ENCODE measurements at places on chromosomes 7 and 10.

DNA sequence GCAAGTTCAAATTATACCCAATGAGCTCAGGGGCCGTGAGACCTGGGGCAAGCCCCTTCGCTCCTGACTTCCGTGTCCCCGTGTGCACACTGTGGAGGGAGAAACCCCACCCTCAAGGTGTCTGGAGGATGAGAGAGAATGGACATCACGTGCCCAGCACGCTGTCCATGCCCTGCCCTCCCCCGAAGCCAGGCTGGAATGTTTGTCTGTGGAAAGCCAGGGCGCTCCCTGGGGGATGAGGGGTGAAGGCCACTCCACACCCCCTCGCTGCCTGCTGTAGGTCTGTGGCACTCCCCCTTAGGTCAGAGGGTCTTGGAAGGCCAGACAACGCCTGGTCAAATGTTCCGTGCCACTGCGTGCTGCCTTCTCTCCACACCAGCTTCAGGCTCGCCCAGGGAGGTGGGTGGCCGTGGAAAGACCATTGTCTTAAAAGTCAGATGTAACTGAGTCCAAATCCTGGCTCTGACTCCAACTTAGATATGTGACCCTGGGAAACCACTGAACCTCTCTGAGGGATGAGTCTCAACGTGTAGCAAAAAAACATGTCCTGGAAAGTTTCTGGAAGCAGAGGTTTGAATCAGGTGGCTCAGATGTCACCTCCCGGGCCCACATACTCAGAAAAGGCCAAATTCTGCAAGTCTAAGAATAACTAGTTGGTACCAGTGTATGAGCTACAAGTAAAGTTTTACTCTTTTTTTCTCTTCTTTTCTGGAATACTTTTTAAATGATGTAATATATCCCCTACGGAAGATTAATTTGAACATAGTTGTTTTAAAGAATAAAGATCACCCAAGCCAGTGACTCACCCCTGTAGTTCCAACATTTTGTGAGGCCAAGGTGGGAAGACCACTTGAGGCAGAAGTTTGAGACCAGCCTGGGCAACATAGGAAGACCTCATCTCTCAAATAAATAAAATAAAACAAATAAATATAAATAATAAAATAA lies 24.9 kb downstream of the RCC1L start:
- peak; percentile 56 for DNase-seq

DNA sequence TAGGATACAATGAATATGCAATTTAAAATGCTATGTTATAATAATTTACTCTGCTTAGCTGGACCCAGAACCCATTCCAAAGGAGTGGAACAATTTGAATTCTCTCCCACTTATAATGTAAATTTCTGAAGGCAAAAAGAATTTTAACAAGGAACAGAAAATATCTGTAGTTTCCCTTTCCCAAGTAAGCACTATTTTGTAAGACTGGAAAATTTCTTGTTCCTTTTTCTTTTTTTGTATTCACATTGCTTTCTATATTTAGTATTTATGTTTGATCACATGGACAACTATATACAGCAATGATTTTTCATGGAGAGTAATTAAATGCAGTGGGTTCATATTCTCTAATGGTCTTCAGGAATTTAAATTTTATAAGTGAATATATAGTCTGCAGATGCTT lies 127.4 kb downstream of the GPR85 start:
- no peak for DNase-seq

- peak; percentile 21 for DNase-seq
Measured at GRCh38 chr10:16933783-16934182, 116.6 kb upstream of the RSU1 start.

- no peak for DNase-seq
Measured at GRCh38 chr10:22438711-22439110, 93.4 kb downstream of the SPAG6 start.

GRCh38 chr10:52778511-52779392 lies 6.2 kb upstream of the MBL2 start:
- peak; percentile 43 for DNase-seq

DNA sequence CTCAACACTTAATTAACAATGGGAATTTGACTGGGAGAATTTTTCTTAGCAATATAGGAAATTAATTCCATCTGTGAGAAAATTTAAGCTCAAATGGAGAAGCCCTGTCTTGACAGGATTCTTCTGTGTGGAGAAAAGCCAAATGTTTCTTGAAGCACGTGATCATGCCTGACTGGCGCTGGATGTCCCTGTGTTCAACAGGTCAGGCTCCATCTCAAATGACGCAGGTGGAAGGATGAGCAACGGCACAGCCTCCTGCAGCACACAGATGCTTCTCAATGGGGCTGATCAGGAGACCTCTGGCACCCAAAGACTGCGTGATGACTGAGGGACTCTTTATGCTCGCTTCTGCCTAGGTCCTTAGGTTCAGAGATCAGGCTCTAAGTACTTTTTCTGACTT lies 143.8 kb downstream of the RSU1 start:
- DNase-seq = peak; percentile 14

- no peak for DNase-seq
Measured at GRCh38 chr10:28384557-28384956, 81.7 kb upstream of the MPP7 start.

- DNase-seq = no peak
Measured at GRCh38 chr10:20228729-20229128, 412.5 kb downstream of the PLXDC2 start.

DNA sequence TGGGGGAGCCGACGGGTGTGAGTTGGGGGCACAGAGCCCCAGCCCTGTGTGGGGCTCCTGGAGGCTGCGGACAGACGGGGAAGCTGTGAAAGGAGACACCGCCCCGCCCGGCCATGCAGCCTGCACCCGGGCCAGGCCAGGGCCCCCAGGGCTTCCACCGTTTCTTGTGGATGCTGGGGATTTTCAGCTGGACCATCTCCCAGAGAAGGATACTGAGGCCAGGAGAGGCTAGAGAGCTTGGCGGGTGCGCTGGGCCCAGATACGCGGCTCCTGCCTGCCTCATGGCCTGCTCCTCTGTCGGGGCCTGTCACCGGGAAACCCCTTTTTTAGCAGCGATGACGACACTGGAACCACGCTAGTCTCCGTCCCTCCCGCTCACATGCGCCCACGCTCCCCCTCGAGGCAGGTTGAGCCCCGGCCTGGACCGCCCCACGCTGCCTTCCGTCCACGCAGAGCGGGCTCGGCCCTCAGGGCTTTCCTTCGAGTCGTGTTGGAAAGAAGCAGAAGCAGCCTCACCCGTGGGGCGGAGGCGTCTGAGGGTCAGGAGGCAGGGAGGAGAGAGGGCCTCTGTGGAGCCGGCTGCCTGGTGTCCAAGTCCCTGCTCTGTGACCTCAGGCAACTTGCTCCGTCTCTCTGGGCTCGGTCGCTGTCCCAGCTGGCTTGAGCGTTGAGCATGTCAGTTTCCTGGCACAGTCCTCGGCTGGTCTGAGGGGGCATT lies 11.7 kb downstream of the TMEM184A start:
- DNase-seq = no peak

DNA sequence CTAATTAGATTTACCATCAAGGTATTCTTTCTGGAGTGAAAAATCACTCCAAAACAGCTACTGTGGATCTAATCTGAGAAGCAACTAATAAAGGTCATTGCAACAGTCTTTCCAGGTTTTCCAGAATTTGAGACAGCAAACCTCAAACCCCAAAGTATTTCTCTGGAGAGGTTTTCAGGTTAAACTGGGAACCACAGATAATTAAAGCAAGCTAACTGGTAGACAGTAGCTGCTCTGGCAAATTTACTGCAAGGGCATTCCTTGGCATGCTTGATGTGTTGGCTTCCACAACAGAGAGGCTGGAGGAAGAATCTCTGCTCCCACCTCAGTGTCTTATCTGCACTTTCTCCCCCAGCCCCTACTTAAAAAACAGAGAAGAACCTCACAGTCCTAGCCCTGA lies 140.0 kb upstream of the NRBF2 start:
- DNase-seq = peak; percentile 63

DNA sequence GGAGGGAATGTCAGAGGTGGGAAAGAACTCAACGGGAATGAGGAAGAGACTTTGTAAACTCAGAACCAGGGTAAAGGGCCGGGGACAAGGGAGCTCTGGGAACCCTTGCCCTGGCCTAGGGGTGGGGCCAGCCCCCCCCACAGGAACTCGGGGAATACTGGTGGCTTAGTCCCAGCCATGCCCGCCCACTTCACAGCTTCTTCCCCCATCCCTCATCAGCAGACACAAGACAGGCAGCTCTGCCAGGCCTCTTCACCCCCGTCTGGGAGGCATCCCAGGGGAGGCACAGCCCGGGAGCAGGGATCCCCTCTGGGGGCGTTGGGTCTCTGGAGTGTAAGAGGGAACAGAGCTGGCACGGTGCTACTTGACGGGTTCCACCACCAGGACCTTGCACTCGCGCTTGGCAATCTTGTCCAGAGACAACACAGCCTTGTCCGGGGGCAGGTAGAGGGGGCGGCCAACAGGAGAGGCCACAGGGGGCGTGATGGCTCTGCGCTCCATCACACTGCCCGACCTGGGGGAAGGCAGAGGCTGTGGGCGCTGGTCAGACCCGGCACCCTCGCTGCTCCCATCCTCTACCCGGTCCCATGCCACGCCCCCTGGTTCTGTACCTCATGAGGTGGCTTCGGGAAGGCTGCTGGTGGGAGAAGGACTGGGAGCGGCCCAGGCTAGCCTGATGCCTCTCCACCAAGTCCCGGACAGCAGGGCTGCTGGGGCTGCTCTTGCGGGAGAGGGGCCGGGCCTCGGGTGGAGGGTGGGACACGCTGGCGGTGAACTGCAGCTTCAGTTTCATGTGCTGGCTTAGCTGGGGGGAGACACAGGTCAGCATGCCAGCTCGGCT lies 3.7 kb downstream of the TRAPPC14 start:
- DNase-seq = no peak

DNA sequence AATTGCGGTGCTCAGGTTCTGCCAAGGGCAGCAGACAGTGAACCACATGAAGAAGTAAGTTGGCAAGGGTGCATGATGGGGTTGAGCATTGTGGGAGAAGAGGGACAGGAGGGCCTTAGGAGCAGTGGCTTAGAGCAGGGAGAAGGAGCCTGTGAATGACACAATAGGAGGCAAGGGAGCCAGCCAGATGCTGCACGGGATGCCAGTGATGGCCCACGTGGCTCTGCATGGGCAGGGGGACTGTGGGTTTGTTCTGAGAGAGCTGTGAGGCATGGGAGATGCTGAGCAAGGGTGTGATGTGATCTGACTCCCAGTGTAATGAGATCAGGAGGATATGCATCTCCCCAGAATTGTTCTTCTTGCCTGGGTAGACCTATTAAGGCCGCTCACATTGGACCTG lies 60.9 kb downstream of the C10orf90 start:
- no peak for DNase-seq

- peak; percentile 52 for DNase-seq
Measured at GRCh38 chr7:16564909-16565426, 38.3 kb downstream of the LRRC72 start.

- no peak for DNase-seq
Measured at GRCh38 chr10:8092428-8092827, 37.9 kb downstream of the GATA3 start.

DNA sequence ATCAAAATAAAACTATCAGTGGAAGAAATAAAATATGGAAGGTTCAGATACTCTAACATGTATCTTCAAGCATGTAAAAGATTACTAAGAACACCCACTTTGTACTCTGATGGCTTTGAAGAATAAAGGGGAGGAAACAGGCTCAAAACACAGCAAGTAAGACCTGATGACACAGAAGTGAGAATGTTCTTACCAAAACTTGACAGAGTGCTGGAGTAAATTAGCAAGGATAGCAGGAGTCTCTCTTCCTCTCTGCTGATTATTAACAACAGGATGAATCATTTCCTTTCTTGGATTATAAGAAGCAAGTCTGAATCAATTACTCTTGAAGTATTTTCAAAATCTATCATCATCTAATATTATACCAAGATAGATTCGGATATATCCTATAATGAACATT lies 47.5 kb downstream of the GLI3 start:
- DNase-seq = peak; percentile 62

DNA sequence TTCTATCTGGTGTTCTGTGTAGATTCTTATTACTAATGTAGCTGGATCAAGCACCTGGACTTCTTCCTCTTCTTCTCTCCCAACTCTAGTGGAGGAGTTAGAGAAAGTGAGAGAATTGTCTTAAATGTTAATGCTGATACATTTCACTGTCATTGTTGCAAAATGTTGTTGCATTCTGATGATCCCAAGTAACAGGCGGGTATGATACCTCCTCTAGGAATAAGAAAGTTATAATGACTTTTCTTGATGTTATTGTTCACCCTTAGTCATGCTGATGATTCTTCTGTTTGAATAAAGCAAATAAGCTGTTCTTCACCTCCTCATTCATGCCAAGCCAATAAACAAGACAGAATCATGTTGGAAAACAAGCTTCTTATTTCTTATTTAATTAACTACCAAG lies 9.1 kb downstream of the CHRM2 start:
- DNase-seq = no peak

DNA sequence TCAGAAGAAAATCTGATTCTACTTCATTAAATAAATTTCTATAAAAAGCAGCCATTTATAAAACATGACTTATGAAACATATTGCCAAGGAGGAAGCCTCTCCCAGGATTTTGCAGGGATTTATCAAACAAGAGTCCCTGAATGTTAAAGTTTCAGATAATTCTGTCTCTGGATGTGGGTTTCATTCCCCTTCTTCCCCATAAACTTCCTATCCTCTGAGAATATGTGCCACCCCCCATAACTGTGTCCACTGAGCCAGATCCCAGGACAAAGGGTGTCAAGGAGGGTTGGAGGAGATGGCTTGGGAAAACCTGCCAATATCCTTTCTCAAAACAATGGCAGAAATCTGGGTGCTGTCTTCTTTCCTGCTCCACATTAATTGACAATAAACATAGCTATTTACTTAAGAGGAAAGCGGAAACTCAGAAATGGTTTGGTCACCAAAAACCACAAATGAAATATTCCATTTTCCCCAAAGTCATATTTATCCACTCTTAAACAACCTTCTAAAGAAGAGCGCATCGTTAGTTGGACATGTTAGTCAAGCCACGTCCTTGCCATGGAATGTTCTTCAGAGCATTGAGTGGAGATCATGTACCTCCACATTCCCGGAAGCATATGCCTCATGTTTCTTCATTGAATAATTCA lies 54.3 kb upstream of the AKR1E2 start:
- DNase-seq = peak; percentile 82

DNA sequence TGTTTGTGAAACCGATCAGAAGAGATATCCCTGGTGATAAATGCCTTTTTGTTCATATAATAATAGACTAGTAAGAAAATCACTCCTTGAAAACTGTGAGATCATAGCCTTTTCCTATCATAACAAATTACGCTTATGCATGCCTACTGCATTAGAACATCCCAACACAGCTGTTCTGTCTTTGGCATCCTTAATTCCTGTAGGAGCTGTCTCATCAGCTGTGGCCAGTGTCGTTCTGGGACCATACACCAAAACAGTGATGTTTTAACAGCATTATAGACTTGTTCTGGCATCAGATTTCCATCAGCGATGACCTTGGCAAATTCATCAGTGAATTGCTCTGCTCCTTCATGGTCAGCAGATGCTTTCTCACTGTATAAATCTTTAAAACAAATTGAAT lies 423.6 kb upstream of the LRGUK start:
- DNase-seq = peak; percentile 79
